ENCODE measurements at places on chromosomes 6 and 20.
A peak's percentile ranks its signal among the peaks of the same experiment; 100 is the strongest.

- DNase-seq, result peak; percentile 52
Measured at GRCh38 chr6:37698264-37699137, 818 bp upstream of the MDGA1 start.

DNA sequence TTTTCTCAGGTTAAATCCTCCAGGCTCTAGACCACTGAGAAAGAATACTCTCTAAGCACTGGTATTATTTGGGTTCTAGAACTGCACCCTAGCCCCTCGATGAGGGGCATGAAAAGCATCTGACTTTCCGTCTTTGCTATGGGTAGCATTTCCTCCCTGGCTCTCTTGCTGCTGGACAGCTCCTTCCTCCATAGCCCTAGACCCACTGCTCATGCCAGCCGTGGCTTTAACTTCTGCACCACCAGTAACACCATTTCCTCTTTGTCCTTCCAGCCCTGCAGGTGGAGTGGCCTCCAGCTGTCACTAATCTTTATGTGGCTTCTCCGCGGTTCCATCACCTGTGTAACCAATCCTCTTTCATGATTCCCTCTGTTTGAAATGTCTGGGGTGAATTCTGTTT is 194.9 kb downstream of the SCP2D1 start:
- DNase-seq, result peak; percentile 32

GRCh38 chr6:43793875-43794242 is 23.8 kb downstream of the VEGFA start:
- DNase-seq, result no peak

DNA sequence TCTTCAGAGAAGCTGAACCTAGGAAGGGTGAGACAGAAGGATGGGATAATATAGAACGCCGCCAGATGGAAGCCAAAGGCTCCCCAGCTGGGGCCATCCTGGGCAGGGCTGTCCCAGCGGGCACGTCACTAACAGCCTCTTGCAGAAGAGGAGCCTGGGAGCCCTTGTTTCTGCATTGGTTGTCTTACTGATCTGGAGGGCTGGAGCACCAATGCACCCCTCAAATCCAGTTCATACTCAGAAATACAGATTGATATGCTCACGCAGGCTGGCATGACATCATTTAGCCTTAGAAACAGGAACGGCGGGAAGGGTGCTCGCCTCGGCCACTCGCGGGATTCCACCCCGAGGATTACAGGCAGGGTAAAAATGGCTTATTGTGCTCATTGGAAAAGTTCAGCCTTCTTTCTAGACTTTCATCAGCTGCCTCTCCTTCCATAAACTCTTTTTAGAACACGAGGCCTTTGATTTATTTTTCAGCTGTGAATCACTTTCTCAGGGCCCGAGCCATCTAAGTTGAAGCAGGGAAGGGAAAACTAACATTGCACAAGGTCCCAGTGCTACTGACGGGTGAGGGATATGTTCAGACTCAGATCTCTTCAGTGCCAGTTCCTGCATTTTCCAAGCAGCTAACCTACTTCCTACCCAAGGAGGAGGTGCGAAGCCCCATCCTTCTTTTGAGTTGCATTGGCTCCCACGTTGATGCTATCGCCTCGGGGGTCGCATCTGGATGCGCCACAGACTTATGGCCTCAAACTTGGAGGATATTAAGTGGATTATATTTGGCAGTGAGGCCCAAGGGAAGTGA is 82.3 kb downstream of the GMPR start:
- DNase-seq, result peak; percentile 56

GRCh38 chr20:41030531-41031242 is 2.1 kb downstream of the TOP1 start:
- no peak for DNase-seq

GRCh38 chr6:108407904-108408827 is 113.3 kb downstream of the AFG1L start:
- no peak for DNase-seq

DNA sequence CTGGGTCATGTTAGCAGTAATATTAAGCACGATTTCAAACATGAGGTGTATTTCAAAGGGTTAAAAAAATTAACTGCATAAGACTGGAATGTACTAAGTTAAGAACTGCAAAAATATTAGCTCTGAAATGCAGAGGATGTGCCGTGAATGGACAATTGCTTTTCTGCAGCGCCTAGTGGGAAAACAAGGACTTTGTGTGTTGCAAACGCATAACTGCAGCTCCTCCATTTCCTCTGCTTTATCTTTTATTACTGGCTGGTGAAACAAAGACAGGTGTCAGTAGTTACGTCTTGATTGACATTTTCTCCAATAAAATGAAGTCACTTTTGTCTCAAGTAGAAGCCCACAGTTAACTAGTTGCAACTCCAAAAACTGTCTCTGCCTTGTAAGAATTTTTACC is 1.7 kb downstream of the PDE7B start:
- no peak for DNase-seq

- DNase-seq, result no peak
Measured at GRCh38 chr20:58515233-58516212, at the start of gene APCDD1L. TSS of gene APCDD1L (minus strand) at chr20:58515399. CDS start at chr20:58514707, 692 bp downstream.

DNA sequence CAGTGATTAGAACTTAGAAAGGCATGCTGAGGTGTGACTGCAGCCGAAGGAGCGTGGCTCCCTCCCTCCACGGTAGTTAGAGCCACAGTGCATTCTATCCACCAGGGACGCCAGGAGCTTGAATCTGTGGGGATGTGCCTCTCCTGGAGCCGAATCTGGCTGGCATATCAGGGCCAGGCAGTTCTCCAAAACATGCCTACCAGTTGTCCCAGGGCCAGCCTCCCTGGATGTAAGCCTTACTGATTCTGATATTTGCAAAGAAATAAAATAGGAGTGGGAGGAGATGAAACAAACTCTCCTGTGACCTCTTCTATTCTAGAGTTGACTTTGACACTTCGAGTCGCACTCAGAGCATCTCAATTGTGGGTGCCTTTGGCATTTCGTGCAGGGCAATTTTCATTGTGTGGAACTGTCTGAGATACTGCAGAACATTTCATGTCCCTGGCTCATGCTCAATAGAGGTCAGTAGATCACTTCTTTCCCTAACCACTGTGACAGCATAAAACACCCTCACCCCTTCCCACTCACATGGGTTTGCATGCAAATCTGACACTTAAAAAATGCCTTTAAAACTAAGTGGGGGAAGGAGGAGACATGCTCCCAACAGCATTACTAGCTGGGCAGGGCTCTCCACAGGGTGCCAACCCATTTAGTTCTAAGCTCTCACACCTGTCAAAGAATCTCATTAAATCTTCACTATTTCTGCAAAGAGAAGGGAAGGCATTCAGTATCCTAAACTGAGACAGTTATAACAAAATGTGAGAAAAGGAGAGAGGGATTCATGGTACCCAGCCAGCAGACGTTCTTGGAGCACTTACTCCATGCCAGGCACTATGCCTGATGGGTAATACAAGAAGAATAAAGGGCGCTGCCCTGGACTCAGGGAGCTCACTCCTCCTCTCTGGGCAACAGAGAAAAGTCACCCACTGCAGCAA is 378.9 kb downstream of the PREX1 start:
- no peak for DNase-seq

- DNase-seq, result no peak
Measured at GRCh38 chr6:89547281-89547680, 91.3 kb downstream of the LYRM2 start.

DNA sequence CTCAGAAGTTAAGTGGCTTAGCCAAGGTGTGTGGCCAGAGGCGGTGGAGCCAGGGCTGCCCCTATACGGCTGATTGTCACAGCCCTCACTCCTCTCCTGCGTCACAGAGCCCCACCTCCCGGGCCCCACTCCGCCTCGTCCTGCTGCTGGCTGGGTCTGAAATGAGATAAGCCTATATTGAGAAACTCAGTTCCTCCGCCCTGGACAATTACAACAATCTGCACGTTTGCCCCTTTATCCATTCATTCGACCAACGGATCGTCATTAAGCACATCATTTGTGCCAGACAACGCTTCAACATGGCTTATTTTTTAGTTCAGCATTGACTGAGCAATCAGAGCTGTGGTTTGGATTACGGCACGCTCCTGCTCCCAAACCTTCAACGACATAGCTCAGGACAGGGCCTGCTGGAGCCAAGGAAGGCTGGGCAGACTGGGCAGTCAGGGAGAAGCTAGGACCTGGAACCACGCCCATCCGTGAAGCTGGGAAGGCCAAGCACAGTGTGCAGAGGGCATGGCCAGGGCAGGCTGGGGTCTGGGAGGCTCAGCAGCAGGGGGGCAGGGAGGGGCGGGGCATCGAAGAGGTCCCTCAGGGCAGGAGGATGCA is 16.6 kb upstream of the EZR start:
- DNase-seq, result no peak

GRCh38 chr6:15437090-15437635 is 191.3 kb downstream of the JARID2 start:
- peak; percentile 53 for DNase-seq

DNA sequence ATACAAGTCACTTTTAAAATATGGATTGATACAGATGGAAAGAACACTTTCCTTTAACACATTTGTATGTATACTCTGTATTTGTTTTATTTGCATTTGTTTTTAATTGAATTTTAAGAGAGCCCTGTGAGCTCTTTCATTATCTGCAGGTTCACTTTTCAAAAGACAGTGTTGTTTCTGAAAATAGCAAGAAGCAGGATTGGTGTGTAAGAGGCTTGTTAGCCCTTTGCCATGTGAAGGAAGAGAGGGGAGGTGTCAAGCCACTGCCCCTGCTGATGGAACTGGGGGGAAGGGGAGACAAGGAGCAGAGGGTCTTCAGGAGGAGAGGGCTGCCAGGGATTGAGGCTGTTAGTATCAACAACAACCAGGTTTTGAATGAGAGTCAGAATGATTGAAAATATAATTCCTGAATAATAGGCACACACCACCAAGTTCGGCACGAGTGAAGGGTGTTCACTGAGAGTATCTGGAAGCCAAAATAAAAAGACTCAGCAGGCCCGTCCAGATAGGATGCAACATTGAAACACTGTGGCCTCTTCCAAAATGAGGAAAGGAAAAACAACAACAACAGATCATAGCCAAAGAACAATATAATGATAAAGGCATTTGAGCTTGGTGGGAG is 12.6 kb upstream of the PBOV1 start:
- no peak for DNase-seq

DNA sequence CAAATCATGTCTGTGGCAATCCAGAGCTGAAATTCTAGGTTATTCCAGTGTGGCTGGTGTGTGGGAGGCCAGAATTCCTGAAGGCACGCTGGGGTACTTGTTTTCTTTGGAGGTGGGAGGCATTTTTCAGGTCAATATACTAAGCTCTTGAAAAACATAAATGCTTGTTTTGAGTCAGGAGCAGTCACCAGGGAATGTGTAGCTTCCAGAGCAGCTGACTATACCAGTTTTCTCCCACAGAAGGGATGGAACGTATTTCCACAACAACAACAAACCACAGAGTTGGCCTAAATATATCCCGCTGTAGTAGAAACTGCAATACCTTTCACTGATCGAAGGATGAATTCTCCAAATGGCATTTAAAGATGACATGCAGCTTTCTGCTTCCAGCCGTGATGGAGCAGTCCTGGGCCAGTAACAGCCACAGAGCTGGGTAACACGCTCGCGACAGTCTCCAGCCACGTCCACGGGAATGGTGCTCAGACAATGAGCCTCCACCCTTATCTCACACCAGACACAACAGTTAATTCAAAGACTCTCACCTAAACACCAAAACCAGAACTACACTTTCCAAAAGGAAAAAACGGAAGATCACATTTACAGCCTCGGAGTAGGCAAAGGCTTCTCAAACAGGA is 23.2 kb downstream of the CHRNA4 start:
- no peak for DNase-seq

DNA sequence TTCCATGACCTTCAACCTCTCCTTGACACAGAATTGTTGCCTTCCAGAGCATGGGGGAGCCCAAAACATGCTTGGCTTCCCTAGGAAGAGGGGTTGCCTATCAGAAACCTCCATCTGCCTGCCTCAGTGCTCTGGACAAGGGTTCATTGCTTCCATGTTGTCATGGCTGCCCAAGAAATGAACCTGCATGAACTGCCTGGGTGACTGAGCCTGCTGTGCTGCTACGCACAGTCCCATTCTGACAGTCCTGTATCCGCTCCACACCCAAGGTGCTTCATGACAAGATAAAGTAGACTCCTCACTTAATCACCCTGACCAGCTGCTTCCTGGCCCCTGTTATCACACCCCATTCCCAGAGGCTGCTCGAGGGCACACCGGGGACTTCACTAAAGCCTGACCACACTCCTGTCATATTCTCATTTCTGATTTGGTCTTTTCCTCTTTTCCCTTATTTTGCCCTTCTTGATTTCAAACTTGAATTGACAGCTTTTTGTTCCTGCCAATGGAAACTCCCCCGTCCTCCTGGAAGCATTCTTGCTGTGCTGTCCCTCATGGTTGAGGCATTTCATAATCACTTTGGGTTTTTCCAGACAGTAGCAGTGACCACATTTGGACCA is 31.9 kb downstream of the GMPR start:
- DNase-seq, result no peak

GRCh38 chr6:85641897-85642773 is 551 bp downstream of the SYNCRIP start:
- DNase-seq, result peak; percentile 86

- no peak for DNase-seq
Measured at GRCh38 chr20:59175861-59176260, 12.2 kb downstream of the ZNF831 start.

- DNase-seq, result no peak
Measured at GRCh38 chr6:151110576-151110905, 129.2 kb upstream of the AKAP12 start.

- DNase-seq, result no peak
Measured at GRCh38 chr20:17282501-17282900, 55.7 kb downstream of the PCSK2 start.

GRCh38 chr6:10999994-11000393 is 44.1 kb downstream of the ELOVL2 start:
- DNase-seq, result no peak

DNA sequence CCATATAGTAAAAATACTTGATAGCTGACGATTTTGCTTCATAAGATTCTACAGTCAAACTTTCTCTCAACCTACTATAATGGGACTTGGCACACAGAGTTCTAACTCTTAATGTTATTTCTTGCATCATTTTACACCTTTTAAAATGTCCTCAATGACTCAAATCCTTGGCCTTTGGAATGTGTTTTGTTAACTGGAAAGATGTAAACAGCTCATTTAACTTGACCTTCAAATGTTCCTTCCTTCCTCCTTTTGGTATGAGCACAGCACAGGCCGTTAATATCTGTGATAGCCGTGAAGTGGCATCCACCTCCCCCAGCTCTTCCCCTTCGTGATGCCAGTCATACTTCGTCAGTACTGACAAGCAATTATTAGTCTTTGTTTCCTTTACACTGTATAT is 972.0 kb upstream of the CITED2 start:
- no peak for DNase-seq

DNA sequence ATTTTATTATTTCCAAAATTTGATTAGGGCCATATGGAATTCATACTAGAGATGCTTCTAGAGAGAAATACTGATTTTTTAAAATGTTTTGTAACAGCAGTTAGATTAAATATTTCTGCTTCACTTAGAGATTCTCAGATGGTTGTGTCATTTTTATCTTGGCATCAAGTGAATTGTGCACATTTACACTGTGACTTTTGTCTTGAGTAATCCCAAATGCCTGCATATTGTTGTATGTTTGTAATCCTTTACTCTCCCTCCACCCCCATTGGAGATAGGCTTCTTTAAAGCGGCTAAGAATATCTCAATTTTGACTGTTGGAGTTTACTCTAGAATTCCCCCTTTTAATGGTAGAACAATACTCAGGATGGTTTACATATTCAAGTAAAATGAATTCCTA is 19.0 kb downstream of the STX16 start:
- DNase-seq, result no peak
